ENCODE measurements at places on chromosomes 16 and 17. TPM values are rescaled to one million over a fixed set of nuclear protein-coding genes. Genes with fewer than 3 reads are reported as not detected.

Gene PIPOX
- total RNA-seq: 57.2 TPM

Gene SLC12A3
- total RNA-seq: not detected

Gene DYNLRB2
- total RNA-seq: not detected

Gene SLC6A4
- total RNA-seq: not detected

Gene PIK3R5
- 4.3 TPM for total RNA-seq

Gene ITGAX
- not detected for total RNA-seq

Gene ANKRD40CL
- not detected for total RNA-seq

Gene SLC7A5
- total RNA-seq: 341 TPM

Gene C16orf74
- total RNA-seq: 7.3 TPM

Gene ENDOV
- total RNA-seq: 10.6 TPM

Gene KRT36
- total RNA-seq: not detected

Gene SALL1
- total RNA-seq: 54.3 TPM

Gene TNFSF13
- total RNA-seq: 2.1 TPM

Gene WNK4
- 1.2 TPM for total RNA-seq

Gene C17orf78
- total RNA-seq: not detected

Gene YBX2
- total RNA-seq: 27.6 TPM

Gene MMP28
- total RNA-seq: not detected

Gene ASGR1
- 10.8 TPM for total RNA-seq

Gene RPAIN
- 59.6 TPM for total RNA-seq

Gene C1QTNF1
- 2.5 TPM for total RNA-seq

Gene DOC2B
- total RNA-seq: 4.0 TPM

Gene DRC3
- not detected for total RNA-seq

Gene ETV4
- total RNA-seq: 137 TPM

Gene PIK3R6
- total RNA-seq: 0.23 TPM

Gene SLC35B1
- 60.0 TPM for total RNA-seq

Gene KRTAP4-3
- total RNA-seq: not detected

Gene CMTM2
- not detected for total RNA-seq

Gene PRR35
- total RNA-seq: 0.50 TPM

Gene NKD1
- total RNA-seq: 4.5 TPM

Gene KRTAP1-1
- not detected for total RNA-seq

Gene TMEM92
- 12.2 TPM for total RNA-seq

Gene NAGS
- 5.1 TPM for total RNA-seq

Gene TMC7
- 2.6 TPM for total RNA-seq

Gene NLE1
- 51.5 TPM for total RNA-seq

Gene UNKL
- total RNA-seq: 32.1 TPM

Gene RAMP2
- total RNA-seq: 12.0 TPM

Gene CCDC92B
- total RNA-seq: 12.1 TPM

Gene FOXN1
- not detected for total RNA-seq

Gene KCNH4
- total RNA-seq: 0.47 TPM

Gene ZNF747
- total RNA-seq: 10.3 TPM

Gene HSF4
- total RNA-seq: not detected

Gene SOX9
- 4.9 TPM for total RNA-seq

Data from H1 (cell line).